ENCODE measurements at places on chromosomes 3 and 15. TPM values are rescaled to one million over a fixed set of nuclear protein-coding genes. Genes with fewer than 3 reads are reported as not detected.
A peak's percentile ranks its signal among the peaks of the same experiment; 100 is the strongest.

CTXN2 gene
- not detected for total RNA-seq

GCNT3 gene
- total RNA-seq, result under 0.01 TPM

ABI3BP gene
- 4.2 TPM for total RNA-seq

ZNF80 gene
- total RNA-seq, result not detected

HMCES gene
- 18.0 TPM for total RNA-seq

GRCh38 chr3:90062016-90062415, 954.6 kb downstream of the EPHA3 start:
- DNase-seq, result peak; percentile 1

GRCh38 chr15:83747050-83747717, 93.3 kb downstream of the ADAMTSL3 start:
- DNase-seq, result peak; percentile 55

GRCh38 chr15:65330934-65331645, 26.6 kb downstream of the RNU5B-1 start:
- no peak for DNase-seq

DNA sequence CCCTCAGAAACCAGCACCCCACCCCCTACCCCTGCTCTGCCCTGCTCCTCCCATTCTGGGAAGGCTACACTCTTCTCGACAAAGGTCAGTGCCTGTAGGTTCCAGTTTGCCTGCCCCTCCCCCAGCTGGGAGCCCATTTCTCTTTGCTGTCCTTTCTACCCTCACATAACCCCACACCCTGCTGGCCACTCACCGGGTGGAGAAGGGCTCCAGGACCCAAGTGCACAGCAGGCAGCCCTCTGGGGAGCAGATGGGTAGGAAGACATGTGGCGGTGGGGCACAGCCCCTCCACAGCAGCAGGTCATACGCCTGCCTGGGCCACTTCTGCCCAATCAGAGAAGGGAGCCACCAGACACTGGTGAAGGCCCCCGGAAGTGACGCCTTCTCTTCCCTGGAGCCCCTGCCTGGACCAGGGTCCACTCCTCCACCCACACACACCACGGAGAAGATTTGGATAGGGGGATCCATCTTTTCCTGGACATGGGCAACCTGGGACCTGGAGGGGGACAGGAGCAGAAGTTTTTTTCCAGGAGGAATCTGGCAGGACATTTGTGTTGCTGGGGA, at the start of gene THPO:
TSS of gene THPO (minus strand) at position 326 of the 564 bp plus-strand sequence. CDS start 1,948 bp downstream, outside the sequence.
- no peak for DNase-seq

DNA sequence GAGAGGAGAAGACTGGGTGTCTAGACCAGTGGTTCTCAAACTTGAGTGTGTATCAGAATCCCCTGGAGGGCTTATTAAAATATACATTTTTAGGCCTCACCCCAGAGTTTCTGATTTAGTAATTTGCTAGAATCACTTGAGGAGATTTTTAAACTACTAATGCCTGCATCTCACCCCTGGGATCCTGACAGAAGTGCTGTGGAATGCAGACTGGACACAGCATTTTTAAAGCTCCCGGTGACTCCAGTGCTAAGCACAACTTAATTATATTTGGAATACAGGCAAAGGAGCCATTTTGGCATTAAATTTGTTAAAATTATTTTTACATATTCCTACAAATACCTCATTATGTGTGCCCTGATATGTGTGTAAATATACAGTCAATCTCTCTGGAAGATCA, 26.7 kb upstream of the COL6A6 start:
- DNase-seq, result no peak

- no peak for DNase-seq
Observed at GRCh38 chr3:5330152-5330810, 142.8 kb downstream of the EDEM1 start.

Measured in fibroblast of villous mesenchyme (primary cell).